ENCODE measurements at places on chromosomes 4 and X.

- no peak for ATAC-seq
These were observed 291.9 kb downstream of the SLC7A11 start for GRCh38 chr4:137950286-137950685.

GRCh38 chr4:47838445-47838844 is 578 bp upstream of the CORIN start:
- no peak for ATAC-seq

DNA sequence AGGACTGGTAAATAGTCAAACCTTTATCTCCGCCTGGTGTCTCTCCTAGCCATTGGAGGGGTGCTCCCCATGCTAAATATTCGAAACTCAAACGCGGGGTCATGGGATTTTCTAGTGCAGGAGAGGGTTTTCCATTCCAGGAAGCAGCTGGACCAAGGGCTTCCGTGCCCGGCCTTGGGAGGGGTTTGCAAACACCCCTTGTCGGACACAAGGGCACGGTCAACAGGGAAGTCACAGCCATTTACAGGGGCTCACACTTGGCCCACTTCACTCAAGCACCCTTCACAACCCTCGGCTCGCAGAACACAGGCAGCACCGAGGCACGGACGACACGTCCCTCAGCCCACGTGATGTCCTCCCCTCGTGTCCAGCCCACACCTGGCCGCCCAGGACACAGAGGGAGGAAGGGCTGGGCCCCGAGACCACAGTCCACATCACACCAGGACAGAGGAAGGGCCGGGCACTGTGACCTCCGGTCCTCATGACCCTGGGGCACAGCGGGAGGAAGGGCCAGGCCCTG is 10.3 kb upstream of the PLCXD1 start:
- ATAC-seq = no peak

GRCh38 chr4:87103086-87103485 is 117.3 kb downstream of the KLHL8 start:
- ATAC-seq = no peak

DNA sequence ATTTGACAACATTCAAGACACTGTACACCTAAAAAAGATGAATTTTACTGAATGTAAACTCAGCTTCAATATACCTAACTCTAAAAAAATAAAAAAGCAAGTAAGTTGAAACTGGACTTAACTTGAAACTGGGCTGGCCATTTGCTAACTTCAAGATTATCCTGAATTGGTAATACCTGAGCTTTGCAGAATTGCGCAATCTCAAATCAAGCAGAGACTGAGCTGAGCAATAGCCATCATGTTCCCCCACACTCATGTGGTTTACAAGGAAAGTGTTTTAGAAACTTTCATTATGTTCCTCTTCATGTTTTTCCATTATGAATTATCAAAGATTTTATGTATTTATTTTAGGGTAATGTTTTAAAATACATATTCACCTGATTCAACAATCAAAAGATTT is 38.7 kb downstream of the ANXA5 start:
- no peak for ATAC-seq

GRCh38 chrX:150456466-150456865 is 93.3 kb downstream of the MAMLD1 start:
- ATAC-seq = peak; percentile 75

DNA sequence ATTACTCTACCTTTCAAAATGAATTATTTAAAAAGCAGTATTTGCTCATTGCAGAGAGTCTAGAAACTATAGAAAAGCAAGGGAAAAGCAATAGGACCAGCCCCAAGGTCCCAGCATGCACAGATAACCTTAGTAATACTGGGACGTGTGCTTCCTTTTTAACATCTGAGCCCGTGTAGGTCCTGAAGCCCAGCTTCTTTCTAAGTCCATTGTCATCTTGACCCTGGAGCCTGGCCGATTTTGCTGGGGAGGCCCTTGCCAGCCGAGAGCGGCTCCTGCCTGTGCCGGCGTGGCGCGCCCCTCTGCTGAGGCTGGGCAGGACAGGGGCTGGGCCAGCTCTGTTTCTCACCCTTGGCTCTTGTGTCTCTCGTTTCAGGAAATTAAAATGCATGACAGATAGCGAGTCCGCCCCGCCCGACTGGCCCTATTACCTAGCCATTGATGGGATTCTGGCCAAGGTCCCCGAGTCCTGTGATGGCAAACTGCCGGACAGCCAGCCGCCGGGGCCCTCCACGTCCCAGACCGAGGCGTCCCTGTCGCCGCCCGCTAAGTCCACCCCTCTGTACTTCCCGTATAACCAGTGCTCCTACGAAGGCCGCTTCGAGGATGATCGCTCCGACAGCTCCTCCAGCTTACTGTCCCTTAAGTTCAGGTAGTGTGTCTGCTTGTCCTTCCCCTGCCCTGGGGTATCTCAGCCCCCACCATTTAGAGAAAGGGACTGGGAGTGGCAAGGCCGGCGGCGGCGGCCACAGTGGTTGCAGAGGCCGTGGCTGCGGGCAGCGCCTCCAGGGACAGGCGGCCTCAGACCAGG is 4.1 kb downstream of the MSANTD1 start:
- ATAC-seq = no peak

GRCh38 chrX:9133426-9133825 is 99.5 kb upstream of the FAM9B start:
- no peak for ATAC-seq

DNA sequence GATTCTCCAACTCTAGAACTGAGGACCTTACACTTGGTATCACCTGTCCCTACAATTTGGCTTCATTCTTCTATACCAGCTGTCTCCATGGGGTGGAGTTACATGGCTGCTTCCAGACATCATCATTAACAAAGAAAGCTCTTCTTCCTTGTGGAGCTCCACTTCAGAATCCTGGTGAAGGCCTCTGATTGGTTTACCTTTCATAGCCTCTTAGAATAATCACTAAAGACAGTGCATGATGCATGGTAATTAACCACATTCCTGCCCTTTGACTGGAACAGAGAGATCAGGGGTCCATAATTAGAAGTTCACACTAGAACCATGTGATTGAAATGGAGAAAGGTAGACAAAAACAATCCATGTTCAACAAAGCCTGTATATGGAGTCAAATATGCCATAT is 112.6 kb upstream of the ZNF827 start:
- ATAC-seq = no peak

- peak; percentile 57 for ATAC-seq
These were observed at the start of the genes SATL1 and ZNF711 for GRCh38 chrX:85243761-85244449. SATL1 (minus strand) TSS chrX:85243779; CDS start chrX:85108968, 134,811 bp downstream. ZNF711 (plus strand) TSS chrX:85243991; CDS start chrX:85247573, 3,582 bp downstream.

- no peak for ATAC-seq
These were observed 56.0 kb downstream of the ZFYVE28 start for GRCh38 chr4:2362266-2363055.

GRCh38 chr4:88010966-88011365 is 3.5 kb downstream of the PKD2 start:
- ATAC-seq = no peak

DNA sequence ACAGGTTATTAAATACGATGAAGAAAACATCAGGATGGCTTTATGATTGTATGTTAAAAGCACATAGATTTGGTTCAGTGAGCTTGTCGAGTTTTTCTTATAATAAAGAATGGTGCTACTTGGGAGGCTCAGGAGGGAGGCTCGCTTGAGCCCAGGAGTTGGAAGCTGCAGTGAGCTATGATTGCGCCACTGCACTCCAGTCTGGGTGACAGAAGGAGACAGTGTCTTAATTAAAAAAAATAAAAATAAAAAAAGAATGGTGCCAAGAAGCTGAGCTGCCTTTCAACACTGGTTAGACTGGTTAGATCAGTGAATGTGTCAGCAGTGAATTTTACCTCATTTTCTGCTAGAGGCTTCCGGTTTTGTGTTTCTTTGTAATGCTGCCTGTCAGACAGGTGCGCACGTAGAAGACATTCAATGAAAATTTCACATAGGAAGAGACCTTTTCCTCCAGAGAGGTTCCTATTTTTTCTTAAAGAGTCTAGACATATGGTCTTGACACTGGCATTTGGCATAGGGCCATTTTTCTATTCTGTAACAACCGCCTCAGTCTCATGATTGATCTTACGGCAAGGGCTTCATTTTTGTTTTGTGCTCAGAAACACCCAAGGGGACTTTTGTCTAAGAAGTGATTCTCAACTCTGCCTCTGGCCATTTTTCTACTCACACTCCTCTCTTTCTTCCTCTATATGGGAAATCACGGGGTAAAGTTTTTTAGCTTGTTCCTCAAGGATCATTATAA is 15.0 kb upstream of the ARSF start:
- ATAC-seq = peak; percentile 96

DNA sequence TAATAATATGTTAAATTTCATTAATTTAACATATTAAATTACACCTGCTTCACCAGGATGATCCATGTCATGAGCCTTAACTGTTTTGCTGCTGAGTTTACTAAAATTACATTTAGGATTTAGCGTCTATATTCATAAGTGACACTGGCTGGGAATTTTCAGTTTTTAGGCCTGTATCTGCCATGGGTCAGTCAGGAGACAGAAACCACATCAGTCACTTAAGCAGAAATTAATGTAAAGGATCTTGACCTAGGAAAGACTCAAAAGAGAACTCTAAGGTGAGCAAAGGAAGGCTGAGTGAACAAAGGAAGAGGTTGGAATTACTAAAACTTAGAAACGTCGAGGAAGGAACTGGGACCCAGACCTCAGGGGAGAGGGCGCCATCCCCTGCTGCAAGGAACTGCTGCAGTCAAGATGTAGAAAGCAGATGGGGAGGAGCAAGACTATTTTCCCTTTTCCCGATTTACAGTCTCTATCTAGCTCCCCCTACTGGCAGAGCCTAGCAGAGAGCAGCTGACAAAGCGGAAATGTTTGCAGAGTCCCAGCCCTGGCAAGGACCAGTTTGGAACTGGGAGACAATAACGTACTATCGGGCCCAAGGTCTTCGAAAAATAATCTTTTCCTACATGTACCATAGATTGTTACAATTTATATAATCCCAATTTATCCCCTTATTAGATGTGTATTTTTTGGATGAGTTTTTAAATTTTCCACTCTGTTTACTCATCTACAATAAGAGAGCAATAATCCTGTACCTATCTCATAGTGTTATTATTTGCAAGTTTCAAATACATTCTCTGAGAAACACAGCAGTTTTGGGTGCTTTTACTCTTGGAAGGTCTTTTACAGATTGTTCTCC is 22.6 kb upstream of the RBBP7 start:
- peak; percentile 72 for ATAC-seq

- no peak for ATAC-seq
These were observed 33.0 kb downstream of the GEMIN8 start for GRCh38 chrX:13996650-13997049.

DNA sequence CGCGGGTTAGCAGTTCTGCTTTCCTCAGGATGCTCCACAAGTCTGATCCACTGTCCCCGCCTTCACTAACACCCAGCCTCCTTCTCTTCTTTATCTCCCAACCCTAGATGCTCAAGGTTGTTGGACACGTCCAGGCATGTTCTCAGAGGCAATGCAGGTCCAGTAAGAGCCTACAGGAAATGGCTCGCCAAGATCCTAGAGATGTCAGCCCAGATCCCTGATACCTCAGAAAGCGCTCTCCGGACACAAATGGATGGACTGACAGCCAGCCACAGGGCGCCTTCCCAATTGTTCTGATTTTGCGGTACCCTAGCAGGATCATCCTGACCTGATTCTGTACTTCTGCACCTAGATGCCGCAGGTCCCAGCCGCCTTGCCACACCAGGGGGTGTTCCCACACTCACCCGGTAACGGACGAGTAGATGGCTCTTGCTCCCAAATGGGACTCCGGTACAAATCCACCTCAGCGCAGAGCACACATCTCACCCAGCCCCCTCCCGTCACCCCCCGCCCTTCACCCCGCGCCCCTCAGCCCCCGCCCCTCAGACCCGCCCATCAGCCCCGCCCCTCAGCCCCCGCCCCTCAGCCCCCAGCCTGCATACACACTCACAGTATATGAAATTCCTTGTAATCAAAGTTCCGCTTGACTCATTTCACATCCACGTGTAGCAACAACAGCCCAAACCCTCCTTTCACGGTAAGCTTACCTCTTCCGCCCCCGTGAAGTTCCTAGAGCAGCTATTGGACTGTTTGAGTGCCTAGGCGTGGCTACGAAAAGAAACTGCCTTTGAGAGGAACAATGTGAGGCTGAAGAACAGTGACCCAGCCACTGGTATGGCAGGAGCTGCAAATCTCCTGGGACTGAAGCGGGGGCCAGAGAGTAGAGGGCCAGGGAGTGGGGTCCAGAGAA is at the start of gene EDA2R:
TSS of gene EDA2R (minus strand) at position 488 of the 910 bp plus-strand sequence. CDS start 23,058 bp downstream, outside the sequence.
- ATAC-seq = peak; percentile 84

DNA sequence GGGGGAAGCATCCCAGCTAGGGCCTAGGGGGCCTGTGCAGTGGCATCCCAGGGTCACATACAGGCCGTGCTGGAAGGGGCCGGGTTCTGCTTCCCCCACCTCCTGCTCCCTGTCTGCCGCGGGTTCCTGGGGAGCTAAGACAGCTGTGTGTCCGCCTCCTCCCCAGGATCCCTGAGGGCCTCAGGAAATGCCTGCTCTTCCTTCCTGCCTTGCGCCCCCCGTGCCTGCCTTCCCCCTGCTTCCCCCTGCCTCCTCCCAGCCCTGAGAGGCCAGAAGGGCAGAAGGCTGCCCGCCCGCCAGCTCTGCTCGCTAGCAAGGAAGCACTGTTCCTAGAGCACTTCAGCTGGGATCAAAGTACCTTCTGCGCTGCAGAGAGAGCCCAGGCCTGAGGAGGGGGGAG is 2.9 kb upstream of the BGN start:
- no peak for ATAC-seq

DNA sequence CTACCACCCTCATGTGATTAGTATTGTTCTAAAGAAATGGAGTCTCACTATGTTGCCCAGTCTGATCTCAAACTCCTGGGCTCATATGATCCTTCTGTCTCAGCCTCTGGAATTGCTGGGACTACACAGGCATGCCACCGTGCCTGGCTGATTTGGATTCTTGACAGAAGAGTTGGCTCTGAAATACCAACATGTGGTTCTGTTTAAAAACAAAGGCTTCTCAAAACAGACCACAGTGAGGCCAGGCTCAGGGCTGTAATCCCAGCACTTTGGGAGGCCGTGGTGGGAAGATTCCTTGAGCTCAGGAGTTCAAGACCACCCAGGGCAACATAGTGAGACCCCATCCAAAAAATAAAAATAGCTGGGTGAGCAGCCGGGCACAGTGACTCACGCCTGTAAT is 126.7 kb downstream of the DHRSX start:
- ATAC-seq = no peak

DNA sequence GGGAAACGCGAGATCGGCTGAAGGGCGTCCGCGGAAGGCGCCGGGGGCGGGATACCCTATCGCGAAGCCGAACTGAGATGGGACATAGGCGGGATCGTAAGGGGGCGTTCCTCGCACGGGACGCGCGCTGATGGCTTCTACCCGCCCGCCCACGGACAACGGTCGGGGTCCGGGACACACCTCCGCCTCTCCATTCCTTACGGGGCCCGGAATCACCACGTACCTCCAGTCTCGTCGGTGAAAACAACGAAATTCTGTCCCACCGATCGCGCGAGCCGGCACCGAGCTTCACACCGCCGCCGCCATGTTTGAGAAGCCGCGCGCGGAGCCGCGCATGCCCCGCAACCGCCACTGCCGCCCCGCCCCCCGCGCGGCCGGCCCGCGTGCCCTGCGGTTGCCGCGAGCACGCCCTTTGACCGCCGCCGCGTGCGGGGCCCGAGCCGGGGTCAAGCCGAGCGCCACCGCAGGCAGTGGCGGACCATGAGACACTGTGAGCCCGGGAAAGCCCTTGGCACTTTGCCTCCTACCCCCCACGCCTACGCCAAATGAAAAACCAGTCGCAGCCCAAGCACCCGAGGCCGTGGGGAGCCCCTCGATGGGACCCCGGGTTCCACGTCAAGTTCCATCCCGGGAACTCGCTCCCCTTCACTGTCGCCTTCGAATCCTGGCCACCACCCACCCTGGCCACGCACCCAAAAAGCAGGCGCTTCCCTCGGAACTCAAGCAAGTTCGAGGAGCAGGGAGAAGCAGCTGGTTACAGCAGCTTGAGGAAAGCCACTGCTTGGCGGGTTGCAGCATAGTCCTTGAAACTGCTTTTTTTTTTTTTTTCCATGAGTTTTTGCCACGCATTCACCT is at the start of gene SCML2:
TSS of gene SCML2 (minus strand) at position 320 of the 855 bp plus-strand sequence. CDS start 20,617 bp downstream, outside the sequence.
- ATAC-seq = peak; percentile 47

GRCh38 chr4:154877110-154877760 is 96.2 kb downstream of the RBM46 start:
- ATAC-seq = peak; percentile 77

Measured in esophagus mucosa (tissue), 1 donor.